ENCODE measurements at places on chromosomes 12 and 14.
A peak's percentile ranks its signal among the peaks of the same experiment; 100 is the strongest.

DNA sequence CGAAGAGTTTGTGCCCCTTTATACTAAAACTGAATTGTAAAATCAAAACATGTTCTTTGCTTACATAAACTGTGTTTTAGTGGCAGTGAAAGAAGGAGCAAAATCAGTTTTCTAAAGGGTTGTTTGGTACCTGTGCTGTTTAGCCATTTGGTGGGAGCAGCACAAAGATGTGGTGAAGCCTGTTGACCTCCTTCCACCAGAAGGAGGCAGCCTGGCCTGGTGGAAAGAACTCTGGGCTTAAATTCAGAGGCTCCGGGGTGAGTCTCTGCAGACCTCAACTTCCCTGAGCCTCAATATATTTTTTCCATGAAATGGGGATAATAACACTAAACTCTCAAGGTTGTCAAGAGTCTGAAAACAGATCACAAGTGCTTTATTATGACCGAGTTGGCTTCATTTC, 502.5 kb downstream of the VRK1 start:
- no peak for DNase-seq

GRCh38 chr12:16261944-16262475, 15.5 kb downstream of the SLC15A5 start:
- no peak for DNase-seq

DNA sequence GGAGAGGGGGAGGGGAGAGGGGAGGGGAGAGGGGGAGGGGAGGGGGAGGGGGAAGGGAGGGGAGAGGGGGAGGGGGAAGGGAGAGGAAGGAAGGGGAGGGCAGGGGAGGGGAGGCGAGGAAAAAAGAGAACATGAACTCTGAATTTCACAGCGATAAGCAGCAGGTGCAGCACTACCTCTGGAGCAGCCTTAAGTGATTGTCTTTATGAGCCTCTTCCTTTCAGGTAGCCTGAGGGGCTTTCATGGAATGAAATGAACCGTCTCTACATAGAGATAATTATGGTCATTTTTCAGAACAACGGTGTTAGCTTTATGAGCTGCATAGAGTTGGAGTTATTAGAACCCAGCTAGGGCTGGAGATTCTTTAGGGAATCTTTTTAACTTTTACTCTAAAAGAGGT, 18.1 kb upstream of the PTCSC3 start:
- DNase-seq: no peak

GRCh38 chr12:92206596-92206995, 61.0 kb upstream of the BTG1 start:
- DNase-seq: no peak

DNA sequence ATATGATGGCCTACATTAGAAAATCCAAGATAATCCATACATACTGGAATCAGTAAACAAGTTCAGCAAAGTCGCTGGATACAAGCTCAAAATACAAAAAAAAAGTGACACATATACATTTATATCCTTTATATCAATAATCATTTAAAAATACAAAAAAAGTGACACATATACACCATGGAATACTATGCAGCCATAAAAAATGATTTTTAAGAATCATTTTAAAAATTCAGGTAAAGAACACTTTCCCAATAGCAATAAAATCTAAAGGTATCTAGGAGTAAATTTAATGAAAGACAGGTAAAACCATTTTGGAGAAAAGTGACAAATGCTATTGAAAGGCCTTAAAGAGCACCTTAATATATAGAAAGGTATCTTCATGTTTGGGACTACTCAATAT, 111.9 kb downstream of the NTN4 start:
- DNase-seq: no peak

GRCh38 chr14:95328729-95329503, 9.2 kb upstream of the CLMN start:
- no peak for DNase-seq

- no peak for DNase-seq
These were observed 229.2 kb downstream of the EMP1 start for GRCh38 chr12:13425766-13426165.

DNA sequence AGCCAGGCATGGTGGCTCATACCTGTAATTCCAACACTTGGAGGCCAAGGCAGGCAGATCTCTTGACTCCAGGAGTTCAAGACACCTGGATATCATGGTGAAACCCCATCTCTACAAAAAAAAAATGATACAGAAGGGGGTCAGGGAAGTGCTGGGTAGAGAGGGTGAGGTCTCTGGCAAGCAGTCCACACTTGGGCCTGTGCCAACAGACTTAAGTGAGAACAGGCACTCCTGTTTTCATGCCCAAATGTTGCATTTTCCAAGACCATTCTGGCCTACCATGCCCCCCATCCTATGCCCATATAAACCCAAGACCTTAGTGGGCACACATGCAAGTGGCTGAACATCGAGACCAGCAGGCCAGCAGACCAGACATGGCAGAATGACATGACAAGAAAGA, 16.0 kb upstream of the CMAS start:
- DNase-seq: no peak

- no peak for DNase-seq
These were observed 42.7 kb upstream of the NCOR2 start for GRCh38 chr12:124610021-124610612.

GRCh38 chr14:26281280-26281998, 316.4 kb downstream of the NOVA1 start:
- peak; percentile 23 for DNase-seq

- DNase-seq: no peak
These were observed 12.5 kb upstream of the CIPC start for GRCh38 chr14:77085538-77085937.

Data from hematopoietic multipotent progenitor cell (in vitro differentiated cells).